T-cell (primary cell): ENCODE measurements at places on chromosomes 2 and 18.
A peak's percentile ranks its signal among the peaks of the same experiment; 100 is the strongest.

DNA sequence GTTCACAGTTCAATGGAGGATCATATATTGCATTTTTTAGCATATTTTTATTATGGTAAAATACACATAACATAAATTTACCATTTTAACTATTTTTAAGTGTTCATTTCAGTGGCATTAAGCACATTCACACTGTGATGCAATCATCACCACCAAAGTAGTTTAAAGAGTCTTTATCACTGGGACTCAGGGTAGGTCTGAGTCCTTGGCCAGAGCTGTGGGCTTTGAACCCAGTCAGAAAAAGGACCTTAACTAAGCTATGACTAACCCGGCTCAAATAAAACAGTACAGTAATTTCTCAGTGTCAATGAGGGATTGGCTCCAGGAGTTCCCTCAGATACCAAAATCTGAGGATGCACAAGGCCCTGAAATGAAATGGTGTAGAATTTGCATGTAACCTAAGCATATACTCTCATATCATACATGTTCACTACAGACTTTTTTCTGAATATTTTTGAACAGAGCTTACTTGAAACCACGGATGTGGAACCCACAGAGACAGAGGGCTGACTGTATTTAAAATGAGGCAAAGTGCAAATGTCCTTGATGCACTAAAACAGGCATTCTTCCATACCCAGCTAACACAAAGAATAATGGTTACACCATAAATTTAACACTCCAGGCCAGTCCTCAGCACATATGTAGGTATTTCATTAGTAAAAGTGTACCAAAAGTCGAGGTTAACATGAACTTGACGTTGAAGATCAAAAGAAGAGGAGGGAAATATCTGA lies 246.2 kb downstream of the LNPK start:
- DNase-seq: no peak

GRCh38 chr2:37568565-37568964 lies 102.9 kb downstream of the CDC42EP3 start:
- DNase-seq: no peak

DNA sequence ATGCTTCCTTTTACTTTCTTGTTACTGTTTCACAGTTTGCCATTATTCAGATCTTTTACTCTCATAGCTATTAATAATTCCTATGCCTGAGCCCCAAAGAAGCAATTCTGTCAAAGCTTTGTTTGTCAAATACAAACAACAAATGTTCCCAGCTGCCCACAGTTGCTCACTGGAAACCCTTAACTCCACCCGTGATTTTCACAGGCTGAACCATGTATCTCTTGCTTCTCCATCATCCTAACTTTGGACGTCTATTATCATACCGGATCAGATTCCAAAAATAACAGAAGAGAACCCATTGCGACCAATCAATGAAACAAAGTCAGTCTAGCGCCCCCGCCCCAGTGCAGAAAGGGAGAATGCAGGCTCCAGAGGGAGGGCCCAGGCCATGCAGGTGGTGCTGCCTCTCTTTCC lies 24.2 kb downstream of the COLEC12 start:
- DNase-seq: no peak

- no peak for DNase-seq
These were observed 35.6 kb upstream of the FEZ2 start for GRCh38 chr2:36633470-36634092.

GRCh38 chr2:6946722-6947121 lies 29.5 kb downstream of the RNF144A start:
- no peak for DNase-seq

DNA sequence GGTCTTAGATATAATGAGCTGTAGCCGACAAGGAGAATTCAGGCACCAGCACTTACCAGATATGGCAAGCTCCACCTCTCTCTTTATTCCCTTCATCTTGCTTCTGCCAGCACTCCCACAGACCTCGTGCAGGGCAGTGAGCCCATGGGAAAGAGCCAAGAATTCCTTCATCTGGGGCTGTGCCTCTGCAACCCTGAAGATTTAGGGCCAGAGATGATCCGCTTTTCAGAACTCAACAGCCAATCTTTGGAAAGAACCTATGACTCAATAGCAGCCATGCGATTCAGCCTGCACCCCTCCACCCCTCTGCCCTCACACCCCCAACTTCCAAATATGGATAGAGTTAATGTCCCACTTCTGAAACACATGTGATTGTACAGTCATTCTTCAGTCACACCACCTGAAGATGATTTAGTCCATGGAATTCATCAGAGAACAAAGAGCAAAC lies 533.7 kb upstream of the TNP1 start:
- DNase-seq: no peak

DNA sequence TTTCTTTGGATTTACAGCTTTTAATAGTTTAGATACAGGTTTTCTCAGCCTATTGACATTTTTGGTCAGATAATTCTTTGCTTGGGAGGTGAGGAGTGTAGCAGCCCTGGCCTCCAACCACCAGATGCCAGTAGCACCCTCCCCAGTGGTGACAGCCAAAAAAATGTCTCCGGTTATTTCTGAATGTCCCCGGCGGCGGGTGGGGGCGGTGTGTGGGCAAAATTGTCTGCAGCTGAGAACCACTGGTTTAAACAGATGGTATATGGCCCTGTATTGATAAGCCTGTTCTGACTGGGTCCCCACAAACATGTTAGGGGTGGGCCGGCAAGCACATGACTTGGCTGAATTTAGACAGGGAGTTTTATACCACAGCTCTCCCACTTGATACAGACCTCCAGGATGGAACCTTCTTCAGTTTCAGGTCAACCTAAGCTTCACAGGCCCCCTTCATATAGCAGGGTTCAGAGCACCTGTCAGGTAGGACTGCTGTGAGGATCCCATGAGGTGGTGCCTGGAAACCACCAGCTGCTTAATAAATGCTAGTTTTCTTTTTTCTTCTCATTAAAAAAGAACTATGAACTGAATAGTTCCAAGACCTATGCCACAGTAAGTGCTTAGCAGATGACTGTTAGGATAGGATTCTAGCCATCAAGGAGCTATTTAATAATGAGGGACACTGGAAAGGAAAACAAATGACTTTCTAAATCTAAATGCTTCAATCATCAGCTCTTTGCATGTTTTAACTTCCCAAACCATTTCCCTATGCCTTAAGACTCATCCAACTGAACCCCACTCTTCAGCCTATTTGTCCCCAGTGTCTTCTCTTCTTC lies 18.1 kb downstream of the LPIN2 start:
- peak; percentile 80 for DNase-seq

GRCh38 chr2:235672720-235673119 lies 178.9 kb downstream of the AGAP1 start:
- DNase-seq: no peak

DNA sequence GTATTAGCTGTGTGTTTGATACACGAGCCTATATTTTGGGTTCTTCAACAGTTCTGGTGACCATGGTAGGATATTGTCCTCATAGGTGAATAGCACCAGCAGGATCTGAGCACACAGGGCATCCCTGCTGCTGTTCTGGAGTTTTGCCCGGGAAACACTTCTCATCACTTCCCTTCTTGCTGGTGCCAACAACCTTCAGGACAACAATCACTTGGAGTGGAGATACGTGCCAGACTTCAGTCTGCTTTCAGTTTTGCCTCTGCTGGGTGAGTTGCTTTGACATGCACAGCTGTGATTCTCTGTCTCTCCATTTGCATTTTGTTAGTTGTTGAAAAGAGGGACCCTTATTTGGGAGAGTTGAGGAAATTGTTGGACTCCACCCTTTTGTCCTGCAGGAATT lies 1347.2 kb upstream of the DDX18 start:
- no peak for DNase-seq

GRCh38 chr2:119753041-119753929 lies 6.4 kb upstream of the PTPN4 start:
- DNase-seq: peak; percentile 18

GRCh38 chr2:144240656-144241339 lies 279.1 kb downstream of the ZEB2 start:
- DNase-seq: no peak

DNA sequence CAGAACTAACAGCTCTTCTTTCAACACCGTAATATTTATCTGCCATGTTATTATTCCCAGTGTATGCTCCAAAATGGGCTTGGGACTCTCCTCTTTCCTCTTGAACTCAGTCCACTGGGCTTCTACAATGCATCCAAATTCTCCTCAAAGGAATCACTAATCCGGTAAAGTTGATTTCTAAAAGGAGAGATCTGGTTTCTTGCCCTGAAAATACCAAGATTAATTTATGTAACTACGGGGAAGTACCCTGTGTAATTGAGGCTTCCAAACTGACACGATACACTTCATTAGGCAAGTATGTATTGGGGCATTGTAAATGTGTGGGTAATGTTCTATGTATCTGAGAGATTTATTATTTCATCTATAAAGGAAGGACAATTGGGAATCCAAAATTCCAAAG lies 5.7 kb downstream of the NCKAP5 start:
- no peak for DNase-seq

DNA sequence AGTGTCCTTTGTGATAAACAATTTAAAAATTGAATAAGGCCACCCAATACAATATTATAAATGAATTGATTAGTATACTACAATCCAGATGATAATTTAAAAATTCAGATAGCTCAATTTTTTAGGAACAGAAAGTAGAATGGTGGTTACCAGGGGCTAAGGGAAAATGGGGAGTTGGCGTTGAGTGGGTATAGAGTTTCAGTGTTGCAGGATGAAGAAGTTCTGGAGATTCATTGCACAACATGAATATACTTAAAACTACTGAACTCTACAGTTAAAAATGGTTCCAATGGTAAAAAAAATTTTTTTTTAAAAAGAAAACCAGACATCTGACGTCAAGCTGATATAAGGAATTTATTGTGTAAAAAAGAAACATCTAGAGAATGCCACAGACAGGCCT lies 20.9 kb downstream of the SLC39A6 start:
- DNase-seq: no peak

- no peak for DNase-seq
These were observed 54.7 kb downstream of the DTNB start for GRCh38 chr2:25618676-25619075.

GRCh38 chr2:241036397-241036963 lies 38.1 kb downstream of the SNED1 start:
- peak; percentile 50 for DNase-seq

DNA sequence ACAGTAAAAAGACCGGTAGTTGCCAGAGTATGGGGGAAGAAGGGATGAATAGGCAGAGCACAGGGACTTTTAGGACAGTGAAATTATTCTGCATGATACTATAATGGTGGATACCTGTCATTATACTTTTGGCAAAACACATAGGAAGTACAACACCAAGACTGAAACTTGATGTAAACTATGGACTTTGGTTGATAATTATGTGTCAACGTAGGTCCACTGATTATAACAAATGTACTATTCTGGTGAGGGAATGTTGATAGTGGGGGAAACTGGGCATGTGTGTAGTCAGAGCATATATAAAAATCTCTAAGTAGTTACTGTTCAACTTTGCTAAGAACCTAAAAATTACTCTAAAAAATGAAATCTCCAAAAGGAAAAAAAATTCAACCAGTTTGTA lies 629.7 kb downstream of the CCDC85A start:
- DNase-seq: no peak

DNA sequence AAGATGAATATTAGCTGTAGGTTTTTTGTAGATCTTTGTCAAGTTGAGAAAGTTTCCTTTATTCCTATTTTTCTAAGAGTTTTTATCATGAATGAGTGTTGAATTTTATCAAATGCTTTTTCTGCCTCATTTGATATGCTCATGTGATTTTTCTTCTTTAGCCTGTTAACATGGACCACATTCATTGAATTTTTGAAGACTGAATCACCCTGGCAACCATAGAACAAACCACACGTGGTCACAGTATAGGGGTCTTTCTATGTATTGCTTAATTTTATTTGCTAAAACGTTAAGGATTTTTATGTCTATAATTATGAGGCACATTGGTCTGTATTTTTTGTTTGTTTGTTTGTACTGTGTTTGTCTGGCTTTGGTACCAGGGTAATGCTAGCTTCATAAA lies 201.7 kb upstream of the CWC22 start:
- DNase-seq: no peak

DNA sequence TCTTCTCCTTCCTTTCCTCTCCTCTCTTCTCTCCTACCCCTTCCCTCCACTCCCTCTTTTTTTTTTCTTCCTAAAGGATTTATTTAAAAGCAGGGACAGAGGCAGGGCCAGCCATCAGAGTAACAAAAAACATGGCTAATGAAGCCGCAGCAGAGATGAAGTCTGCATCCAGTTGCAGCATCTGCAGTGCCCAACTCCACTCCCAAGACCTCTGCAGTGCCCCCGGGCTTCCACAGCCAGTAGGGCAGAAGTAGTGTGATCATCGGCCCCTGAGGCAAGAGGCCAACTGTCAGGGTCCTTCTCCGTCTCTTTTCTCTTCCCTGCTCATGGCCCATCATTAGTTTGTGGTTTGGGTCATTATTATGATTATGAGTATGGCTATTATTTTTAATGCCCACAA lies 4.2 kb upstream of the EGR4 start:
- DNase-seq: no peak

- no peak for DNase-seq
These were observed 84.0 kb upstream of the ITPRID2 start for GRCh38 chr2:181807526-181807925.

GRCh38 chr2:216833061-216833460 lies 26.8 kb downstream of the TNP1 start:
- DNase-seq: no peak

DNA sequence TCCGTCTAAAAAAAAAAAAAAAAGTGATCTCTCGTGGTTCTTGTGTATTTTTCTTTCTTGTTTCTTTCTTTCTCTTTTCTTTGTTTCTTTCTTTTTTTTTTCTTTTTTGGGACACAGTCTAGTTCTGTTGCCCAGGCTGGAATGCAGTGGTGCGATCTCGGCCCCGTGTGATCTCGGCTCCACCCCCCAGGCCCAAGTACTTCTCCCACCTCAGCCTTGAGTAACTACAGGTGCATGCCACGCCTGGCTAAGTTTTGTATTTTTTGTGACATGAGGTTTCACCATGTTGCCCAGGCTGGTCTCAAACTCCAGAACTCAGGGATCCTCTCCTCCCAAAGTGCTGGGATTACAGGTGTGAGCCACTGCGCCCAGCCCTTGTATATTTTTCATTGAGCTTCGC lies 91.4 kb downstream of the TMEM237 start:
- DNase-seq: no peak

GRCh38 chr2:128820452-128820851 lies 501.8 kb upstream of the HS6ST1 start:
- DNase-seq: no peak

GRCh38 chr2:207891086-207891844 lies 121.6 kb upstream of the FZD5 start:
- DNase-seq: no peak

GRCh38 chr2:203681978-203682377 lies 24.5 kb upstream of the CD28 start:
- DNase-seq: no peak

- DNase-seq: no peak
These were observed 42.8 kb downstream of the ATP6V1C2 start for GRCh38 chr2:10764096-10764785.
